ENCODE measurements at places on chromosomes 2 and 18.

- DNase-seq, result no peak
Observed at GRCh38 chr2:217740756-217741155, 262.0 kb downstream of the TNS1 start.

DNA sequence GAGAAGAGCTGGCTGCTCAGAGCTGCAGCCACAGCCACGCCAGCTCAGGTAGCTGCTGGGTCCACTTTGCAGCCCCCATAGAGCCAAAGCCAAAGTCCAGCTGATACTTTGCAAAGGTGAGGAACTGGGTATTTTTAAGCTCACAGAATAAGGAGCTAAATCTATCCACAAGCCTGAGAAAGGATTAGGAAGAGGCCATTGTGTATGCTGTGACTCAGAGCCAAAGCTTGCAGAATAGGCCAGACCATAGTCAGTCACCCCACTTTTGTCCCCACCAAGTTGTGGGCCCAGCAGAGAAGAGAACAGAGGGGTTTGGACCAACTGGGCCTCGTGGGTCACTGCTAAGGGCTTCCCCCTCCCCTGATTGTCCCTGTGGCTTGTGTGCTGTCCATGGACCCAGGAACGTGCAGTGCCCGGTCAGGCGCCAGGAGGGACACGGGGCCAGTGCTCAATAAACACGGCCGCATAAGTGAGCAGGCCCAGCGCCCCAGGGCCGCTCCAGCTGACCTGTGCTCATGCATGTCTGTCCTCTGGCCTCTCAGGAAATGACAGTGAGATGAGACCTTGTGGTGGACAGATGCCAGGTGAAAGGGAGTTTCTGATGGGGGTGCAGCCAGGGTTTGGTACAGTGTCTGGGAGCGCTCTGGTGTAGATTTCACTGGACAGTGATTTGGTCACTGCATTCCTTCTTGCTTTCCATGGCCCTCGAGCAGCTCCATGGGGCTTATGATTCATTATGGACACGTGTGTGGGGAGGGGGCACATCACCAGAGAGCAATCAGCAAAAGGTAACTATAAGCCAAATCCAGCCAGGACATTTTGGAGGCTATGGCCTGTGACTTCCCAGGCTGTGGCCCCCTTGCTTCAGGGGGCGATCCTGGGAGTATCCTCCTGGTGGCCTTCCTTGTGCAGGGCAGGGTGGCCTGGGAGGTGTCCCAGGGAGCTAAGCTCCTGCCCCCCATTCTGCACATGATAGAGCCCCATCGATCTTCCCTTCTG is 31.3 kb downstream of the MAL start:
- no peak for DNase-seq

GRCh38 chr2:237645261-237645660 is 17.9 kb downstream of the LRRFIP1 start:
- no peak for DNase-seq

GRCh38 chr2:186653511-186653910 is 40.3 kb upstream of the FAM171B start:
- peak; percentile 28 for DNase-seq

DNA sequence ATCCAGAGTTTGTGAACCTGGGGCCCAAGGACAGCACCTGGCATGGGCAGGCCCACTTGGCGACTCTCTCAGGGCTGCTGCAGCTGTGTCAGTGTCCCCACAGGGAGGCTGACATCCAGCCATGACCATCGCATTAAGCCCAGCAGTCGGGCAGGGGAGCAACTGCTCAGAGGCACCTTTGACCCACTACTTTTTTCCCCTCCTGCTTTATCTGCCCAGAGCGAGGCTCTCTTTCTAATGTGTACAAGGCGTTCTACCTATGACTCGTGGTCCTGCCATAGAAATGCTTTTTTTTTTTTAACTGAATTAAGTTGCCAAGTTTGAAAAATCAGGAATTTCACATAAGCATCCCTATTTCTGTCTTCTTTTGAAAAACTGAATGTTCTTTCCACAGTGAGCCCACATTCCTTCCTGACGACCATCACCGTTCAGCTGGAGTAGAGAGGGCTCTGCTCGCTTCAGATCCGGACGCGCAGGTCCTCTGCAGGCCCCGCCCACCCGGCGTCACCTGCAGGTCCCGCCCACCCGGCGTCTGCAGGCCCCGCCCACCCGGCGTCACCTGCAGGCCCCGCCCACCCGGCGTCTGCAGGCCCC is 403 bp upstream of the CLUL1 start:
- no peak for DNase-seq

DNA sequence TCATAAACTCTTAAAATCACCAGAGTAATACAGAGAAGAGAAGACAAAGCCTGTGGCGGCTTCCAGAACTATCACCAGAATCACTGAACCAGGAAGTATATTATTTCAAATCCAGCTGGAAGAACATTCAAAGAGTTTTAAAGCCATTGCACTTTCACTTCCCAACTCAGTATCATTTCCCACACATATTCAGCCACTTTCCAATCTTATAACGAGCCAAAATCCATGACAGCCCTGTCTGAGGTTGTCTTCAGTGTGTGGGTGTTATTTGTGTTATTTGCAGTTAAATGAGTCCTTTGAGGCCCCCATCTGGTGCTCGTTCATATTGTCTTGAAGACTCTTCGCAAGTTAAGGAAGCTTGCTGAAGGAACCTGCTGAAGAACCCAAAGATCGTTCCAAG is 559.9 kb downstream of the TSN start:
- DNase-seq, result peak; percentile 11
